NCI-H1694 (cell line): ENCODE measurements at places on chromosomes 4 and X.

DNA sequence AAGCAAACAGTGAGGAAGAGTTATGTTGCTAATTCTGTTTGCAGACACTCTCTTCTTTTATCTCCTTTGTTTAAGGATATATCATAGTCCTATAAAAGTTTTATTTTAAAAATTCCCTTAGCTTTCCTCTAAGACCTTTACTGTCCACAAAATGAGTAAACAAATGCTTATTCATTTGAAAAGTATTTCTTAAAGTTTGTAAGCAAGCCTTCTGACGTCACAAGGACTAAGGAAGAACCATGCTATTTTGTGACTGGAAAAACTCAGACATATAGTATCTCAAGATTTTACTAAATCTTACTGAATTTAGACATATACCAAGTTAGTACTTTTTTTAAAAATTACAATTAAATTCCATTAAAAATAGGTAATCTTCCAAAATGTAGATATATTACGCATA is 5.2 kb upstream of the RBMXL3 start:
- DNase-seq = no peak

DNA sequence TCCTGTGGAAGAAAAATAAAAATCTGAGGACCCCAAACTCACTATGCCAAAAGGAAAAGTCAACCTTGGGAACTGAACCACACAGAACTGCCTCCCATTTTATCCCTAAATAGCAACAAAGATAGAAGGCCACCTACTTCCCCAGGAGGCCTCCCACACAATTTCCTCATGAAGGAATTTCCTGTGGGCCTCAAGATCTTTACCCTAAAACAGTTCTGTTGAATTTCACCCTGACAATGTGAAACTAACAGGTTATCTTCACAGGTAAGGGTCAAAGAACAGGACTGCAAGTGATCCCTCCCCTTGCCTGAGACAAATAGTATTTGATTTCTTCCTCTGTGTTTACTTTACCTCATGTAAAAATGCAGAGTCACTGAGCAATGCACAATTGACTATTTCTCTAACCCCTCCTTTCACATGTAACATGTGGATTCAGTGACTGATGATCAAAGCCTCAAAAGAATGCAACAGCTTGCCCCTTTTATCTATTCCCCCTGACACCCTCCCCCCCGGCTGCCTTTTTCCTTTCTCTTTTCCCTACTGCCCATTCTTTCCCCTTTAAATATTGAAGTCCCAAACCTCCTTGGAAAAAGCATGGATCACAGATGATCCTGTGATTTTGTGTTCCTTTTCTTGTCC is 33.3 kb downstream of the MEPE start:
- no peak for DNase-seq

GRCh38 chrX:120456973-120457372 is 12.1 kb downstream of the LAMP2 start:
- DNase-seq = no peak

GRCh38 chr4:22522206-22522605 is 6.3 kb upstream of the ADGRA3 start:
- no peak for DNase-seq

GRCh38 chrX:126509923-126510322 is 42.7 kb downstream of the DCAF12L1 start:
- DNase-seq = no peak

GRCh38 chrX:79506001-79506400 is 138.9 kb upstream of the ITM2A start:
- DNase-seq = no peak

DNA sequence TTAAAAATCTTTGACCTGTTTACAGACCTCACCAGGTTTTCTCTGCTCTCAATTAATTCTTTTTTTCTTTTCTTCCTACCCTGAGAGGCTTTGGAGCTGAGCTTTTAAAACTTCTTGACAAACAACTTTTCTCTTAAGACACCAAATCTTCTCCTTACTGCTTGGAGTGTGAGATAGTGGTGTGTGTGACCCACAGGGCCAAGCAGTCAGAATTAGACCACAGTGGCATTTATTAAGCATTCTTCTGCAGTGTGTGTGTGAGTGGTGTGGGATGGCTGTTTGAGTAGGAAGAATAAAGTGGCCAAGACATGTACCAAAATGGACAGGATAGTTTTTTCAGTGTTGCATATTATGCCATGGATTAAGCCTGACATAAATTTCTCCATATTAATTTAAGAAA is 665.1 kb downstream of the RAPGEF2 start:
- DNase-seq = no peak
